Neural progenitor cell (in vitro differentiated cells): ENCODE measurements at places on chromosomes 1 and 21. TPM values are rescaled to one million over a fixed set of nuclear protein-coding genes. Genes with fewer than 3 reads are reported as not detected.

DNA sequence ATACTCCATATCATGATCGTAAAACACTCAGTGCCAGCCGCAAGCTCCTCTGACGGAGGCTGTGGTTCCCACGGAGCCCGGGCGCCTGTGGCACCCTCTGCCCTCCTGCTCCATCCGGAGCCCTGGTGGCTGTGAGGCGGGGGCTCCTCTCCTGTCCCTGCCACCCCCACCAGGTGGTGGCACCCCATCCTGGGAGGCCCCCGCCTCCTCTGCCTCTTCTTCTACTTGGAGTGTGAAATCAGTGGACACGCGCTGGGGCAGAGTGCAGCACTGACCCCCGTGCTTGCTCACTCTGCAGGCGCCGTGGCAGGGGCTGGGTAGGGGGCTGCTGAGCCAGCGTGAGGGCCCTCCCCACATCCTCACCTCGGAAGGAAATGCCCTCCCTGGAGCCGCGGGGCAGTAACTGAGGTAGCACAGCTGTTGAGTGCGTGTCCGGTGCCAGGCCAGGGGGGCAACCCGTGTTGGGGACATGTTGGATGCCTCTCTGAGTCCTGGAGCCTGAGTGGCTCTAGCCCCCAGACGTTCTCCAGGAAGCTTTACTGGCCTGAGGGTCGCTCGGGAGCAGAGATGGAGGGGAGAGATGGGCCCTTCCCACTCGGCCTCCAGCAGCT is 58.7 kb upstream of the ABCG1 start:
- no peak for DNase-seq

DNA sequence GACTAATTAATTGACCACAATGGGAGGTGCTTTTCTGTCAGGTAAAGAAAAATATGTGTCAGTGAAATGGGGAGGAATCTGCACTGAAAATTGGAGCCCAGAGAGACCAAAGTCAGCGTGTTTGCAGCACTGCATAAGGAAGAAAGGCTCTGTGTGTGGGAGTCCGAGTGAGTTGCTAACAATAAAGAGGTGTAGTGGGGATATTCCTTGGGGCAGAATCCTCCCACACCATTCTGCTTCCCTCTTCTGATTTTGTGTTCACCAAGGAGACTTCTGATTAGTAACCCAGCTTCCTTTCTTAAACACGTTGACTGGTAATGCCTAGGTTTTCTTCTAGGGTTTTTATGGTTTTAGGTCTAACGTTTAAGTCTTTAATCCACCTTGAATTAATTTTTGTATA is 240.5 kb downstream of the RPS6KC1 start:
- DNase-seq, result no peak

GRCh38 chr1:43563876-43564539 is 33.3 kb downstream of the PTPRF start:
- no peak for DNase-seq

GRCh38 chr1:245246433-245246832 is 91.6 kb downstream of the KIF26B start:
- no peak for DNase-seq

- DNase-seq, result no peak
Measured at GRCh38 chr21:38334866-38335265, 78.1 kb downstream of the KCNJ15 start.

DNA sequence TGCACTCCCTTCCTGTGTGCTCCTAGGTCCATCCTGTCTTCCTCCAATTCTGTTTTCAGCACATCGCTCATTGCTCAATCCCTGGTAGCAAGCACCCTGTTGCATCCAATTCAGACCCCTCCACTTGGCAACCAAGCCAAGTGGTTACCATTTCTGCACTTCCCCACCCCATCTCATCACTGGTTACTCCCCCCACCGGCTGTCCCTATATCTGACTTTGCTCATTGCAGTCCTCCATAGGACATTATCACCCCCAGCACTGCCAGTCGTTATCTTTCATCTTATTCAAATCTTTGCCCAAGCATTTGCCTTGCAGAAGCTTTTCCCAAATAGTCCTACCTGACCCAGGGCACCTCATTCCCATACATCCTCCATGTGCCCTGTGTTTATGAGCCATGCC is 2.1 kb upstream of the TMEM9 start:
- no peak for DNase-seq

- DNase-seq, result peak; percentile 67
Measured at GRCh38 chr1:28091043-28091781, 2.8 kb upstream of the EYA3 start.

DNA sequence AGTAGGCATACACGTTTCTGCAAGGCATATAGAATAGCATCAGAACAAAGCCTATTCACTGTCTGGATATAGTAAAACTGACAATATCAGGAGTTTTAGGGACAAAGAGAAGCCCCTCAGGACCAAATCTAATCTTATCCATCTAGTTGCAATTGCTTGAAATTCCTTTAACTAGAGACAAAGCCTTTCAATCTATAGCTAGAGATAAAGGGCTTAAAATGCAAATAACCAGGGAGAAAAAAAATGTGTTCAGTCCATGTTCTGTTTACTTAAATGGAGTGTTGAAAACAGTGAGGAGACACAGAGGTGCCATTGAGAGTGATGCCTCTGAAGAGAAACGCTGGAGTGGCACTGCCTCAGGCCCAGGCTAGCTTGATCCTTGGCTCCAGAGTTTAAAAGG is 286.1 kb downstream of the DPYD start:
- DNase-seq, result no peak

DNA sequence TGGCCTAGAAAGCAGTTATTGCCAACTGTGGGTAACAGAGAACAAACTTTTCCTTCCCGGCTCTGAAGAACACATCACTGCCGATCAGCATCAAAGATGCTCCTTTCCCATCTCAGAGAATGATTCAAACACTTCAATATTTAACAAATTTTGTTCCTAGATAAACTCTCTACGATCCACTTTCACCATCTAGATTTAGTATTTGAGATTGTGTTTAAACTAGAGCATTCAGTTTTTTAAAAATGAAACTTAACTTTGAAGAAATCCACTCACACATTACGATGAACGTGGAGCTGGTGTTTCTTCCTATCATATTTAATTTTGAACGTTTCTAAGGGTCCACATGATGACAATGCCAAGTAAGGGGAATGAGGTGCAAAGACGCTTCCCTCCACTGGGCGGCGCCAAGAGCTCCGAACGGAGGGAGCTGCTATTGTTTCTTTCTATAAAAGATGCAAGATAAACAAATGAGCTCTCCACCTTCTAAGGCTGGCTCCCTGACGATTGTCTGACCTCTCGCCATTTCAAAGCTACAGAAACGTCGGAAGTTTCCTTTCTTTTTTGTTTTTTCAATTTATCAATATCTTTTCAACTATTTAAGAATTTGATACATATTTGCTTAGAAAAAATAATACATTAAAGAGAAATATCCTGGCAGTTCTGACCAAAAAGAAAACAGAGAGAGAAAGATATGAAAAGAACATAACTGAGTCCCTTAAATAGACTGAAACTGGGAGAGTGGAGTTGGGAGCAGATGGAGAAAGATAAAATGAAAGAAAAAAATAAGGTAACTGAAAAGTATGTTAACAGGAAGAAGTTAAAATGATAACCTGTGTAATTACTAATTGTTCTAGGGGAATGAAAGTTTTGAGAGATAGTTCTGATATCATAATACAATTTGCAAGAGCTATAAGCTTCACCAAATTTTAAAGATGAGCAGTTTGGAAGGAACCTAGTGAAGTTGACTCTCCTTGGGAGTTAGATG is 4.4 kb upstream of the BARHL2 start:
- DNase-seq, result peak; percentile 91

The ROR1 gene
- total RNA-seq, result 30.3 and 32.0 TPM in 2 replicates

The REN gene
- not detected in 2 replicates for total RNA-seq

The OR10X1 gene
- total RNA-seq, result not detected in 2 replicates

The TNFRSF1B gene
- 0.04 and 0.22 TPM in 2 replicates for total RNA-seq
